ENCODE measurements at places on chromosomes 11 and 22.
A peak's percentile ranks its signal among the peaks of the same experiment; 100 is the strongest.

GRCh38 chr11:128579798-128580504, 7.4 kb downstream of the ETS1 start:
- no peak overlapping the region for H3K4me3 ChIP-seq
- H3K27ac ChIP-seq, result no peak overlapping the region
- DNase-seq, result no peak
- H3K36me3 ChIP-seq, result no peaks in the 10 kb centered on the region
- H3K4me1 ChIP-seq, result peaks cover 7% of the 10 kb centered on the region
- no peaks in the 10 kb centered on the region for H3K27me3 ChIP-seq

GRCh38 chr22:33787645-33788456, 132.4 kb downstream of the LARGE1 start:
- H3K36me3 ChIP-seq, result no peaks in the 10 kb centered on the region
- DNase-seq, result no peak
- no peak overlapping the region for H3K27ac ChIP-seq
- no peaks in the 10 kb centered on the region for H3K4me1 ChIP-seq

GRCh38 chr11:107257710-107258109, 199.9 kb downstream of the CWF19L2 start:
- DNase-seq, result no peak
- no peak overlapping the region for H3K4me3 ChIP-seq
- no peaks in the 10 kb centered on the region for H3K27me3 ChIP-seq
- no peak overlapping the region for H3K27ac ChIP-seq

- H3K27me3 ChIP-seq, result no peaks in the 10 kb centered on the region
- H3K4me1 ChIP-seq, result peaks cover 3% of the 10 kb centered on the region
- no peak overlapping the region for H3K27ac ChIP-seq
- no peaks in the 10 kb centered on the region for H3K36me3 ChIP-seq
- H3K4me3 ChIP-seq, result no peak overlapping the region
- DNase-seq, result no peak
Measured at GRCh38 chr11:86386746-86387145, 12.1 kb downstream of the CCDC81 start.

DNA sequence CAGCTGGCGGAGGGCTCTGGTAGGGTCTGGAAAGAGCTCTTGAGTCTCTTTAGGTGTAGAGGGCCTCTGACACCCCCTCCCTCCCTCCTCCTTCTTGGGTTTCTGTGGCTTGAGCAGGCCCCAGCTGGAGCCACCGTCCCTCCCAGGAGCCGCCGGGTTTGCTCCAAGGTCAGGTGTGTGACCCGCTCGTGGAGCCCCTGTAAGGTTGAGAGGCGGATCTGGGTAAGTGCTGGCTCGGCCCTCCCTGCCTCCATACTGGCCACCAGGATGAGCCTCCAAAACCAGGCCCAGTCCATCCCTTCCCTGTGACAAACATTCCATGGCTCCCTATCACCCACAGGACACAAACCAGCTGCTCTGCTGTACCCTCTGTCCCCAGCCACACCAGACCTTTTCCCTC, 9.3 kb downstream of the PLEKHB1 start:
- H3K4me1 ChIP-seq, result peaks cover 31% of the 10 kb centered on the region
- peaks cover 4% of the 10 kb centered on the region for H3K36me3 ChIP-seq
- H3K27me3 ChIP-seq, result no peaks in the 10 kb centered on the region
- DNase-seq, result no peak
- H3K27ac ChIP-seq, result no peak overlapping the region

- H3K4me3 ChIP-seq, result no peak overlapping the region
- no peaks in the 10 kb centered on the region for H3K36me3 ChIP-seq
- H3K4me1 ChIP-seq, result peaks cover 9% of the 10 kb centered on the region
Measured at GRCh38 chr11:120547316-120547715, 35.8 kb downstream of the GRIK4 start.

DNA sequence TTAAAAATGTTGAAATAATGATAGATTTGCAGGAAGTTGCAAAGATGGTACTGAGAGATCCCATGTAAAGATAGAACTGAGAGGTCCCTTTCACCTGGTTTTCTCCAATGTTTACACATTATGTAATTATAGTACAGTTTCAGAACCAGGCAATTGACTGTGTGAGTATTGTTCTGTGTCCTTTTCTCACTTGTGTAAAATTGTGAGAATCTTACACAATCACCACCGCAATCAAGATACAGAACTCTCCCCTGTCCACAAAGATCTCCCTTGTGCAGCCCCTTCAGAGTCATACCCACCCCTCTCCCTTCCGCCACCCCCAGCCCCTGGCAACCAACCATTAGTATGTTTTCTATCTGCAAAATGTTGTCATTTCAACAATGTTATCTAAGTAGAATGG, 119.8 kb upstream of the NAV2 start:
- no peaks in the 10 kb centered on the region for H3K27me3 ChIP-seq
- H3K4me3 ChIP-seq, result no peak overlapping the region
- no peaks in the 10 kb centered on the region for H3K36me3 ChIP-seq
- no peak for DNase-seq
- H3K27ac ChIP-seq, result no peak overlapping the region
- H3K4me1 ChIP-seq, result peaks cover 1% of the 10 kb centered on the region

GRCh38 chr11:27416568-27417176, 53.7 kb upstream of the CCDC34 start:
- H3K4me1 ChIP-seq, result peaks cover 5% of the 10 kb centered on the region
- no peak overlapping the region for H3K27ac ChIP-seq
- H3K36me3 ChIP-seq, result peaks cover 9% of the 10 kb centered on the region
- H3K4me3 ChIP-seq, result no peak overlapping the region

DNA sequence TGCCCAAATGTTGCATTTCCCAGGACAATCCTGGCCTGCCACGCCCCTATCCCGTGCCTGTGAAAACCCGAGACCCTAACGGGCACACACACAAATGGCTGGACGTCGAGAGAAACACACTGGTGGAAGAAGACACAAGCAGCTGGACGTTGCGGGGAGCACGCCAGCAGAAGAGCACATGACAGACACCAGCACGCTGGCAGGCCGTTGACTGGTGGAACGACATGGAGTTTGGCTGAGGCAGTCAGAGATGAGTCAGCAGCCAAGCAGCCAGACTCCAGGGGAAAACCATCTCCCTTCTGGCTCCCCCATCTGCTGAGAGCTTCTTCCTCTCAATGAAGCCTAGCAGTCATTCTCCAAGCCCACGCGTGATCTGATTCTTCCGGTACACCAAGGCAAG, 606.7 kb upstream of the LRRC4C start:
- H3K27me3 ChIP-seq, result no peaks in the 10 kb centered on the region
- no peaks in the 10 kb centered on the region for H3K4me1 ChIP-seq
- no peak for DNase-seq
- H3K4me3 ChIP-seq, result peak overlapping the region; percentile 12
- H3K27ac ChIP-seq, result no peak overlapping the region

DNA sequence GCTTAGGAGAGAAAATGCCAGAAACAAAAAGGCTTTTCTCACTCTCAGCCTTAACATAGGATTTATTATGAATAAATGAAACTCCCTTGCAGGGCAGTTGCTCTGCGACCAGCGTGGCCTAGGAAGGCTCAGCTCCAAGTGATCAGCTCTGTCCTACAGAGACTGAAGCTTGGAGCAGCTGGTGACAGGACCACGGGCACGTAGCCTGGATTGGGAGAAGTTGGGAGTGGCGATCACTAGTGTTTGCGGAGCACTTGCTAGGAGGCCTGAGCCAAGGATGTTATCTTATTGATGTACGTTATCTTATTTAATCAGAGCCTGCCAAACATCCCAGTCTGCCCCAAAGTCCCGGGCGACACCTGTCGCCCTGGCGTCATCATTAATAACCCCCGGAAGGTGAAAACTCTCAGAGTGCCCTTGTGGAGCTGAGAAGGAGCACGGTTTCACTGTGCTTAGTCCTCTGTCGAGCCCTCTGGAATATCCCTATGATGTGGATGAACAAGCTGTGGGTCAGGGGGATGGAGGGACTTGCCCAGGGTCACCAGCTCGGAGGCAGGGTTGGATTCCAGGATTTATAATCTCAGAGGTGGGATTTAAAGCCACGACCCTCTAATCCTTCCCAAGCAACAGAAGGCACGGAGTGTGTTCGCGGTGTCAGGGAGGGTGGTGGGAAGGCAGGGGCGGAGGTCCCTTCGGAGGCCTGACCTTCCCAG, 40.8 kb upstream of the SMIM38 start:
- no peaks in the 10 kb centered on the region for H3K27me3 ChIP-seq
- DNase-seq, result no peak
- H3K4me1 ChIP-seq, result peaks cover 6% of the 10 kb centered on the region
- no peaks in the 10 kb centered on the region for H3K36me3 ChIP-seq

DNA sequence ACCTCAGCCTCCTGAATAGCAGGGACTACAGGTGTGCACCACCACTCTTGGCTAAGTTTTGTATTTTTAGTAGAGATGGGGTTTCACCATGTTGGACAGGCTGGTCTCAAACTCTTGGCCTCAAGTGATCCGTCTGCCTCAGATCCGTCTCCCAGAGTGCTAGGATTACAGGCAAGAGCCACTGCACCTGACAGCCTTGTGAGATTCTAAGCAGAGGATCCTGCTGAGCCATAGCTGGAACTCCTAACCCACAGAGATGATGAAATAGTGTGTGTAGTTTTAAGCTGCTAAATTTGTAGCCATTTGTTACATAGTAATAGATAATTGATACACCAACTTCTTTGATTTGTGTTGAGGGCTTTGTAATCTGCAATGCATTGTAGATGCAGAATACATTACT, 51.1 kb downstream of the CLMP start:
- H3K27me3 ChIP-seq, result no peaks in the 10 kb centered on the region
- no peaks in the 10 kb centered on the region for H3K4me1 ChIP-seq
- H3K4me3 ChIP-seq, result no peak overlapping the region
- H3K36me3 ChIP-seq, result no peaks in the 10 kb centered on the region
- H3K27ac ChIP-seq, result no peak overlapping the region

DNA sequence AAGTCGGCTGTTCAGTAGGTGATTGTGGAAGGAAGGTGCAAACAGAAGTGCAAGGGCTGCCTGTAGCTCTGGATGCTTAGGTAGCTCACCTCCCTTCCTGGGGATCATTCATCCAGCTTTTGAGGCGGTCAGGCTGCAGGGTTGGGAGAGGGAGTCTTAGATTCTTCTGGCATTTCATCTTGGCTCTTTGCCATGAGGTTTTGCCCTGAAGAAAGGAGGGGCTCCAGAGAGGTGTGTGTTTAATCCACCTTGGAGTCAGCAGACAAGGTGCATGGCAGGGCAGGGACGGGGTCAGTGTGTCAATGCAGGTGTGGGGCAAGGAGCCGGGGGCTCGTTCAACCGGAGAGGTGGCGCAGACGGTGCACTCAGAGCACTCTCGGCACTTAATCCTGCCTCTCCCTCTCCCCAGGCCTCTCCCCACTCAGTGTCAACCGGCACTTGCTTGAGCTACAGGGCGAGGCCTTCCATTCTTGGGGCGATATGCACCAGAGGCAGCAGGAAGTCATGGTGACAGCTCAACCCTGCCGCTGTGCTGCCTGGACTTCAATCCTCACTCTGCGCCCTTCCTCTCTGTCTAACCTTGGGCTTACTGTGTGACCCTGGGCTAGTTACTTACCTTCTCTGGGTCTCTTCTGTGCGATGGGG, 7.2 kb downstream of the ADAMTS15 start:
- no peaks in the 10 kb centered on the region for H3K36me3 ChIP-seq
- peaks cover 4% of the 10 kb centered on the region for H3K4me1 ChIP-seq
- no peak overlapping the region for H3K4me3 ChIP-seq
- peaks cover 14% of the 10 kb centered on the region for H3K27me3 ChIP-seq

DNA sequence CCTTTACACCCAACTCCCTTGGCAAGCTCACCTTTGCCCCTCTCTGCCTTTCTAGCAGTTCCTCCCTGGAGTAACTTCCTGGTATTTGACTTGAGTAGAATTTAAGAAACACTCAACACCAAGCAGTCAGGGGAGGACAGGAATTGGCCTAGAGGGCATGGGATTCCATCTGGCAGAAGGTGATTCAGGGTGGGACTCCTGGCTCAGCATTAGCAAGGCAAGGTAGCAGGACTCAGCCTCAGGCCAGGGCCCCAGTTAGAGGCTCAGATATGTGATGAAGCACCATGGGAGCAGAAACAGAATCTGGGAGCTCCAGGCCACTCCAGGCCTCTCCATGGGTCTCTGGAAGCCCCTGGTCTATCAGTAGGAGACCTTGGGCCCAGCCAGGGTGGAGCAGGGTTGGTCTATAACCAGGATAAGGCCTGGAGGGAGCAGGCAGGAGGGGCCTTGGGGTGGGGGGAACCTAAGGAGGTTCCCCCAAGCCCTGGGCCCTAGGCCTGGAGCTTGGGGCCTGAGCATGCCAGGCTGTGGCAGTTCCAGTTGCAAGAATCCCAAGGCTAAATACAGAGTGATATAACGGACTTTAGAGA, 148.2 kb downstream of the PARVA start:
- H3K4me3 ChIP-seq, result no peak overlapping the region
- DNase-seq, result no peak
- no peaks in the 10 kb centered on the region for H3K27me3 ChIP-seq
- peaks cover 2% of the 10 kb centered on the region for H3K36me3 ChIP-seq

DNA sequence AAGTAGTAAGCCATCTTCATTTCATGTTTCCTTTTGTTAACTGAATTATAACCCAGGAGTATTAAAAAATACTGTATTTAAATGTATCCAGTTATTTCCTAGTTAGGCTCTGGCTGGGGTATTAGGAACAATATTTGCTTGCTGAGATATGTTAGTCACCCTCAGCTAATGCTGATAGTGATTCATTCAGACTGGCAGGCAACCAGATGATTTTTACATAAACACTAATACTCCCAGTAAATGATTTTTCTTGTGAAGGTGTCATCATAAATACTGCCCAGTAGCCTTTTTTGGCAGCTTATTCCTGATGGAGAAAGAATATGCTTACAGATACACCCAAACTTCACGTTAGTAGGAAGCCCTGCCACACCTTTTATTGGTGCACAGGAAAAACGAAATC, 8.1 kb downstream of the YWHAH start:
- peaks cover 25% of the 10 kb centered on the region for H3K36me3 ChIP-seq
- no peak overlapping the region for H3K27ac ChIP-seq
- no peaks in the 10 kb centered on the region for H3K27me3 ChIP-seq

DNA sequence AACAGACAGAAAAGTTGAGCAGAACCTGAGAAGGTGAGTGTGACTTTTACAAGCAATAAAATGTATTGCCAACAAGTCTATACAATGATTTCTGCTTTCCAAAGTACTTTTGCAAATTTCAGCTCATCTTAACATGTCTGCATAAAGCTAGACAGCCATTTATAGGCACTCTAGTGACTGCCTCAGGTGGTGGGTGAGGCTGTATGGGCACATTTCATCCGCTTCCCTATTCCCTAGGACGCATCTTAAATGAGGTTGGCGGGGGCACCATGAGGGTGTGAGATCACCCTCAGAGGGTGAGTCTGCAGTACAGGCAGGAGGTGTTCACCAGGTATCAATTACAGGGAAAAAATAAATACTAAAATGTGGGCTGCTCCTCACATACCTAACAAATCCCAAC, 110.1 kb downstream of the ETS1 start:
- H3K36me3 ChIP-seq, result peaks cover 46% of the 10 kb centered on the region
- peaks cover 2% of the 10 kb centered on the region for H3K4me1 ChIP-seq
- no peak overlapping the region for H3K4me3 ChIP-seq
- H3K27me3 ChIP-seq, result no peaks in the 10 kb centered on the region
- H3K27ac ChIP-seq, result no peak overlapping the region
- DNase-seq, result no peak

GRCh38 chr11:92765965-92766371, 203.5 kb upstream of the MTNR1B start:
- no peaks in the 10 kb centered on the region for H3K27me3 ChIP-seq
- H3K36me3 ChIP-seq, result peaks cover 91% of the 10 kb centered on the region
- DNase-seq, result peak; percentile 12
- peak overlapping the region; percentile 11 for H3K27ac ChIP-seq
- no peak overlapping the region for H3K4me3 ChIP-seq
- peaks cover 9% of the 10 kb centered on the region for H3K4me1 ChIP-seq
